ENCODE measurements at places on chromosomes 11 and 22.

- no peak for DNase-seq
Observed at GRCh38 chr22:27150544-27150941, 493.2 kb downstream of the MIAT start.

DNA sequence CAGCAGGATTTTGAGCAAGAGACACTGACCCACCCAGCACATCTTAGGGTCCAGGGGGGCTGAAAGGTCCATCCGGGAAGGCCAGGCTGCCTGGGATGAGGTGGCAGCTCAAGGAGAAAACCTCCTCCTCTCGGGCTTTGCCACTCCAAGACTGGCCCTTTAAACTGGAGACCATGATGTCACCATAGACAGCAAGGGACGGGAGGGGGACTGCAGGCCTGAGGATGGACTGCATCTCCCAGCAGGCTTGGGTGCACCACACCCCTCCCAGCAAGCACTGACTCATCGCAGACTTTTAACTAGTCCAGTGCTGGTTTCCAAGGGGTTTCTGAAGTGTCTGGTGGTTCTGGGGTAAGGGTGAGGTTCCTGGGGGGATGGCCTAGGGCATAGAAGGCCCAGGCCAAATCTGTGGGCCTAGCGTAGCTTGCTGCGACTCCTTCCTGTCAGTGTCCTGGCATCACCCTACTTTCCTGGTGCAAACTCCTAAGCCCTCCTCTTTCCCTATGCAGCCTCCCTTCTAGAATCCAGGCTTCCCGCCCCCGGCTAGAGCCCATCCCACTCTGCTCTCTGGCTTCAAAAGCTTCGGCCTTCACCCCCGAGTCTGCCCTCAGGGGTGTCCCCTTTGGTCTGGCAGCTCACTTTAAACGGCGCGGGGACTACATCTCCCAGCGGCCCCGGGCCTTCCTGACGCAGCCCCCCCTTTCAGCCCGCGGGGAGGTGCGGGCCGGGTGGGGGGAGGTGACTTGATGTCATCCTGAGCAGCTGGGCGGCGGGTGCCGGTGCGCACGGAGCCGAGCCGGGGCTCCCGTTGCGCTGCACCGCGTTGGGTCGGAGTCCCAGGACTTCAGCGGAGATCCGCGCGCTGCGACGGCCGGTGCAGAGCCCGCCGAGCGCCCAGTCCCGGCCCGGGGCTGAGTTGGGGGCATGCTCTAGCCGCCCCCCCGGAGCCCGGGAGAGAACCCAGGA, at the start of gene PPP2R5B:
Gene PPP2R5B, plus strand, starts transcription at position 746 of the 966 bp plus-strand sequence. CDS start 1,046 bp downstream, outside the sequence.
- peak; percentile 95 for DNase-seq

DNA sequence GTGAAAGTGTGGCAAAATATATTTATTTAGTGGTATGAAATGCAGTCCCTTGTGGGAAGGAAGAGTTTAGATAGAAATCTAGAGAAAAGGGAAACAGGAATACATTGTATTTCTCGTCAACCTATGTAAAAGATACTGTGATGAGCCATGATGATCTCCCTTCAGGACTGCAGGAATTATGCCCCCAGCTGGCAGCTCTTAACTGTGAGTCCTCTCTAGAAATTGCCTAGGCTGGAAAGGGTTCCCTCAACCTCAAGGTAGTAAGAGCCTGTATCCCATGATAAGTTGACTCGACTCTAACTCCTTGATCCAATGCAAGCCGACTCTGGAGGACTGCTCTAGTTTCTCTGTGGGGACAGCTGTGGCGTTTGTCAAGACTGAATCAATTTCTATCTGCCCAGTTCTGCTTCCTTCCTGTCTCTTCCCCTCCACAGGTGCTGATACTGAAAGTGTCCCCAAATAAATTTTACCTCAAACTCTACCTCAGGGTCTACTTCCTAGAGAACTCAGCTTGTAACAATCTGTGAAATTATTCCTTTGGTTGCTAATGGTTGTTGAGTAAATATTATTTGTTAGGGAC, 897.3 kb downstream of the METTL15 start:
- DNase-seq: no peak

- DNase-seq: no peak
Observed at GRCh38 chr11:67700141-67700540, 25.7 kb upstream of the ALDH3B2 start.

- DNase-seq: no peak
Observed at GRCh38 chr11:2569321-2569721, 124.5 kb downstream of the KCNQ1 start.

DNA sequence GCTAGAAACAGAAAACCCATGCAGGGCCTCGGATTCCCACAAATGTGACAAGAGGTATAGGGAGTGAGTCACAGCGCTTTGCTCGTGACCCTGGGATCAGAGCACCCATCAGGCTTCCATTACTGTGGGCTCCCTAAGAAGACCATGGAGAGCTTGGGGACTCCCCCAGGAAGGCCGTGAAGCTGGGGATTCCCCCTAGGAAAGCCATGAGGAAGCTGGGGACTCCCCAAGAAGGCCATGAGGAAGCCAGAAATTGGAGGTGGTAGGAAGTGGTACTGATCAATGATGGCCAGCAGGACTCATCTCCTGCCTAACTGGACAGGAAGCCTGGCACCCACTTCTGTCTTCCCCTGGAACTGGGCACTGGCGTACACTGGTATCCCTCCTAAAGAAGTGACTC, 10.1 kb upstream of the DCPS start:
- DNase-seq: no peak

- no peak for DNase-seq
Observed at GRCh38 chr11:110038201-110038600, 55.0 kb upstream of the ZC3H12C start.

- DNase-seq: no peak
Observed at GRCh38 chr11:45168366-45169130, 22.1 kb downstream of the PRDM11 start.

DNA sequence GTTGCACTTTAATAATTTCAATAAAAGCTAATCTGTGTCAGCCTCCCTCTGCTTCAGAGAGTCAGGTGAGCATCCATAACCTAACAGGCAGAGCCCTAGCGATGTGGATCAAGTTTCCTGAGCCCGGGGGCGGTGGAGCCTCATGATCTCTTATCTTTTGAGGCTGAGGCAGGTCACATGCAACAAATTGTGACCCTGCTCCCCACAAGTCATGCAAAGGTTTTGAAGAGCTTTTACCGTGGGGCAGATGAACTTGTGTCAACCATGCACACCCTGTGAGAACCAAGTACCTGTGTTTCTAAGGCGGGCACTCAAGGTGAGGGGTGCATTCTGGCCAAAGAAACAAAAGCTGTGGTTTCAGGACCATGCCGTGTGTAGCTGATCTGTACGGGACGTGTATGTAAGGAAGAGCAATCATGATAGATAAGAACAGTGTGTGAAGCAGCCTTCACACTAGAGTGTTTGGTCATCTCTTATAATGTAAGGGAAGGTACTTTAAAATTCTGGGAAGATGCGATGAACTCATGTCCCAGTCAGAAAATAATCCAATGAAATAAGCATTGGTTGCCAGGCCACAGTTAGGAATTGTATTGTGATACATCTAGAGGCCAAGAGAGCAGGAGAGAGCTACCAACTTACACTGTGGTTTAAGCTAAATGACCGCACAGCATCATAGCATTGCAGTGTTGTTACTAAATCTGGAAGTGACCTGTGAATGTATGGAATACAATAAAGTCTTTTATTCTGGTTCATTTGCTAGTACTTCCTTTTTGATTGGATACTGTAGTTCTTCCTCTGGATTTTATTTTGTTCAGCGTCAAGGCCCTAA, 49.8 kb downstream of the DKK3 start:
- DNase-seq: no peak

GRCh38 chr11:45928535-45929215, 6.2 kb downstream of the LARGE2 start:
- DNase-seq: peak; percentile 53

GRCh38 chr22:36873614-36874308, 13.0 kb downstream of the NCF4 start:
- peak; percentile 77 for DNase-seq

GRCh38 chr11:69383372-69384250, 89.7 kb downstream of the MYEOV start:
- DNase-seq: no peak

- no peak for DNase-seq
Observed at GRCh38 chr22:45879552-45879949, 97.4 kb downstream of the WNT7B start.

- DNase-seq: no peak
Observed at GRCh38 chr22:30826670-30827355, 132.1 kb downstream of the OSBP2 start.

GRCh38 chr11:47108214-47108613, 68.5 kb downstream of the ARFGAP2 start:
- no peak for DNase-seq

DNA sequence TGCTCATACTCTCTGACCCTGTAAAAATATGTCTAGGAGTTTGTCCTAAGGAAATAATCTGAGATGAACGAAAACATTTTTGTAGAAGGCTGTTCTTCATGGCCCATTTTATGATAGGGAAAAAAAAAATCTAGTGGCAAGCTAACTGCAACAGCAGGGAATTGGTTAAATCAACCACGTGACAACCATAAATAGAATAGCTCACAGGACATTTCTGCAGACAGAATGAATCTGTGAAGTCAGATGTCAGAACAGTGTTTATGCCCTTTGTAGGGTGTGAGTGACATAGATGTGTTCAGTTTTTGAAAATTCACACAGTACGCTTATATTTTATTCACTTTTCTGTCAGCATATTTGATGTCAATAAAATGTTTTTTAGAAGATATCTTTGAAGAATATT, 16.1 kb downstream of the ARHGAP1 start:
- DNase-seq: no peak

DNA sequence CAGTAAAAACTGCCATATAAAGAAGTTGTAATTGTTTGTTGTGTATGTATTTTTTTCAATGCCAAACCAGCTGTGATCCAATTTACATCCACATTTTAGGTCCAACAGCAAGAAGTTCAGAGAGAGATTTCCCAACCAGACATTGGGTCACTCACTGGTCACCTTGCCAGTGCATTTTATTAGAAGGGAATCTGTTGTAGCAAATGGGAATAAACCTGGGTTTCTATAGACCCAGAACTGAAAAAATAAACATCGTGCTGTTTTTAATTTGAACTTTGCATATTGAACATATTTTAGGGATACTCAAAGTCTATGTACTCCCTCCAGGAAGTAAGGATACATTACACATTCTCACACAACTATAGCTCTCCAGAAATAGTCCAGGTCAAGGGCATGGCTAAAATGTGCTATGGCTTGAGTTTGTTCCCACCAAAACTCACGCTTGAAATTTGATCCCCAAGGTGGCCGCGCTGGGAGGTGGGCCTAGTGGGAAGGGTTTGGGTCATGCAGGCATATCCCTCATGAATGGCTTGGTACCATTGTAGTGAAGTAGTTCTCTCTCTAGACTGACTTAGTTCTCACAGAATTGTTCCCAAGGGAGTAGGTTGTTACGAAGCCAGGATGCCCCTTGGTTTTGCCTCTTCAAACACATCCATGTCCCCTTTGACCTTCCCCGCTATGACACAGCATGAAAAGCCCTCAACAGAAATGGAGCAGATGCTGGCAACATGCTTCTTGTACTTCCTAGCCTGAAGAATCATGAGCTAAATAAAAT, 90.9 kb downstream of the RRAS2 start:
- DNase-seq: no peak

DNA sequence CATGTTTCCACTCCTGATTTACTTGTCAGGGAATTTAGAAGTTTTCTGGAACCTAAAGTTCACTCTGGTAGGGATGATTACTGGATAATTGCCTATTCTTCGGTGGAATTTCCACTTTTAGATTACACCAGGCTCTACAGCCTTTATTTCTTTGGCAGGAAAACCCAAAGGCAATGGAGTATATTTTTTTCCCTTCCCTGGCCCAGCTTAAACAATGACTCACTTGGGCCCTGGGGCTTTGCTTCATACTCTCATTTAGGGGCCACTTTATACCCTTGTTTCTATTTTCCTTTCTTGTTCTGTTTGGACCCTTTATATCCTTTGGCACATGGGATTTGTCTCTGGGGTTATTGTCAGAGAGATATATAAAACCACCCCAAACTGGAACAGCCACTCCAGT, 114.7 kb downstream of the CSTPP1 start:
- no peak for DNase-seq

DNA sequence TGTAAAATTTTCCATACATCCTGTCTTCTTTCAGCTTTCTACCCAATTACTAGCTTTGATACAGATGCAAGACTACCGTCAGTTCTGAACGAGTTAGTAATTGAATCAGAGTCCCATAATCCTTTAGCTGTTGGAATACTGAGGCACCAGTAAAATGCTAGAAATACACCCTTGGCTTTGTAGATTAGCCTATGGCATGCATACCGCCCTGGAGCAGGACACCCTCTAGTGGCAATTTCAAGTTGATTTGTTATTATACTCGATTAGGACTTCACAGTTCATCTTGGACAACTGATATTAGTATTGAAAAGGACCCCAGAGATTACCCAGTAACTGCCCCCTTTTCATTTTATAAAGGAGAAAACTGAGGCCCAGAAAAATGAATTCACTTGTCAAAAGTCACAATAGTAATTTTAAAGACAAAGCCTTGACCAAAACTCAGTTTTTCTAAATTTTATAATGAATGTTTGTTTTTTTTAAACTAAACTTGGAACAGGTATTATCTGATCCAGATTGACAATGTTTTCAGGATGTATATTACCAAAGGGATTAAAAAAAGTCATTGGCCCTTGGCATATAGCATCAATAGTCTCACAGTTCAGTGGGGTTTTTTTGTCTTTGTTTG, 72.6 kb downstream of the HIPK3 start:
- DNase-seq: peak; percentile 62

GRCh38 chr22:35656284-35656752, 8.1 kb downstream of the APOL6 start:
- no peak for DNase-seq

GRCh38 chr22:20107471-20107901, 8.4 kb upstream of the RANBP1 start:
- no peak for DNase-seq

- DNase-seq: no peak
Observed at GRCh38 chr11:6318204-6318603, 2.1 kb downstream of the CAVIN3 start.

DNA sequence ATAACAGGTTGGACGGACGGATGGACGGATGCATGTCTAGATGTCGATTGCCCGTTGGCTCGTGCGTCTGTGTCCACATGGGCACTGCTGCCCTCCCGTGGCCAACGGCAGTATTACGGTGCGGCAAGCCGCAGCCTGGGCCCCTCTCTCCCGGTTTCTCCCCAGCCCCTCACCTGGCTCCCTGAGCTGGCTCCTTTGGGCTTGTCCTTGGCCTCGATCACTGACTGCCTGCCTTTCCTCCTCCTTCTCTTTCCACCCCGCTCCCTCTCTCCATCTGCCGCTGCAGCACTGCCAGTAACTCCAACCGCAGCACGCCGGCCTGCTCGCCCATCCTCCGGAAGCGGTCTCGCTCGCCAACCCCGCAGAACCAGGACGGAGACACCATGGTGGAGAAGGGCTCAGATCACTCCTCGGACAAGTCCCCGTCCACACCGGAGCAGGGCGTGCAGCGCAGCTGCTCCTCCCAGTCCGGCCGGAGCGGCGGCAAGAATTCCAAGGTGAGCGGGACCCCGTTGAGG, 77.3 kb downstream of the SCN3B start:
- DNase-seq: peak; percentile 63

Data from RWPE1 (cell line).